ENCODE measurements at places on chromosomes 2 and 18.
A peak's percentile ranks its signal among the peaks of the same experiment; 100 is the strongest.

GRCh38 chr2:7004636-7005035, 87.4 kb downstream of the RNF144A start:
- DNase-seq, result no peak

DNA sequence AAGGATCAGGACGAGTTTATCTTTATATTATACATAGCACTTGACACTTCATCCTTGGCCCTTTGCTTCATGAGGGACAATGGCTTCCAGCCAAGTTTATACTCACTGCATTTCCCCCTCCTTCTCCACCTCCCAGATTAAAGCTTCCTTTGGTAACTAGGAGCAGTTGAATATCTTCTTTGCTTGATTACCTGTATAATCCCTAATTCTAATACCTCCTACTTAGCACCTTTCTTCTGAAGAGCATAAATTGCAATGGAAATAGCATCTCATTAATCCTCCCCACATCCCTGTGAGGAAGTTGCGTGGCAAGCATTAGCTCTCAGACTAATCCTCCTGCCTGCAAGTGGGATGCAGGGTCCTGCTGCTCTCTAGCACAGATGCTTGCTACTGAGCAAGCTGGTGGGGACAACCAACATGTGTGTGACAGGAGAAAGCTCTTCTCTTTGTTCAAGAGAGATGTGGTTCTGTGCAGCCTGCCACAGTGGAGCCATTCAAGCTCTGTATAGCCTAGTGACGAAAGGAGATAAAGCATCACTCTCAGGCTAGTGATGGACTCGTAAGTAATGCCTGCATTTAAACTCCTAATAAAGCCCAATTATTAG, 19.1 kb downstream of the KLHL14 start:
- DNase-seq, result peak; percentile 60

GRCh38 chr18:70981400-70982140, 692.7 kb downstream of the SOCS6 start:
- DNase-seq, result no peak

GRCh38 chr2:202377207-202377761, 1.2 kb downstream of the BMPR2 start:
- DNase-seq, result no peak

GRCh38 chr2:228038967-228039366, 142.5 kb downstream of the SPHKAP start:
- DNase-seq, result no peak

DNA sequence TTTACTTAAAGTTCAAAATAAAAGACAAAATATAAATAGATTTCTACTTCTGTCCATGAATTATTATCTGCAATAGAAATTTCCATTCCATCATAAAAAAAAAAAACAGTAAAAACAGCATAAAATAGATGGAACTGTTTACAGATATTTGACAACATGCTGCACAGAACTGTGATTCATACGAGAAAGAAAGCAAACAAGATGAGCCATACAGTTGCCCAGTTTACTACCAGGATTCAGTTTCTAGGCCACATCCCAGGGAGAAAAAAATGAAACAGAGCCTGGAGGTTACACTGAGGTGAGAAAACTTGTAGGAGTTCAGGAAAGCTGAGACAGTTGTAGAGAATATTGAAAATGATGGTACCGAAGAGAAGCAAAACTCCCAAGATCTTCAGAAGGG, 1426.9 kb upstream of the ACVR2A start:
- DNase-seq, result no peak

DNA sequence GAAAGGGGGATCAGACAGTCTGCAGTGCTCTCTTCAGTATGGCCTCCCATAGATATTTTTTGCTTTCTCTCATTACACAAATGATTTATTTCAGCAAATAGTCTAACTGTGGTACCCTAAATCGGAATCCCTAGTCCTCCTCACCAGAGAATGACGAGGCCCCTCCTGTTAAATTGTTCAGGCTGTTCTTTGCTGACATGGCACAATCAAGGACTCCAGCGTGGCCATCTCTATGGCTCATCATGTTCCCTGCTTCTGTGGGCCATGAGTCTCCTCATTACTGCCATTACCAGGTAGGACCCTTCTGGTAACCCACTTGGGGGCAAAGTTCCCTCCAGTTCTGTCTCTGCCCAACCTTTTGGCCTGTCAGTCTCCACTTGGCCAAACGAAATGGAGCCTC, 62.2 kb downstream of the NAB1 start:
- no peak for DNase-seq

GRCh38 chr18:13618760-13619438, 107.5 kb downstream of the FAM210A start:
- DNase-seq, result peak; percentile 67

DNA sequence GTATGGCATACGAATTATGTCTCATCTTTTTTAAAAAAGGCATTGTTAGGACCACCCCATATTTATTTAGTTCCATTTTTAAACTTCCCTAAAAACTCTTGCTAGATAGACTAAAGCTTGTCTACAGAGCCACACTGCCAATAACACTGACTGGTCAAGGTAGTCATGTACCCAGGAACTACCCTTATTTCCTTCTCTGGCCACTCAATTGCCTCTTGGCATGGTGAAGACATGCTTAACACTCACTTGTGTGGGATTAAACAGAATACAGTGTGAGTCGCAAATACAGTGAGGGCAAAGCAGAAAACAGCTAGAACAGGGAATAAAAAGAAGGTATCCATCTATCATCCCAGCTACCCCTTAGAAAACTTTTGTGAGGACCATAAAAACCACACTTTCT, 57.4 kb downstream of the KCNG3 start:
- no peak for DNase-seq

DNA sequence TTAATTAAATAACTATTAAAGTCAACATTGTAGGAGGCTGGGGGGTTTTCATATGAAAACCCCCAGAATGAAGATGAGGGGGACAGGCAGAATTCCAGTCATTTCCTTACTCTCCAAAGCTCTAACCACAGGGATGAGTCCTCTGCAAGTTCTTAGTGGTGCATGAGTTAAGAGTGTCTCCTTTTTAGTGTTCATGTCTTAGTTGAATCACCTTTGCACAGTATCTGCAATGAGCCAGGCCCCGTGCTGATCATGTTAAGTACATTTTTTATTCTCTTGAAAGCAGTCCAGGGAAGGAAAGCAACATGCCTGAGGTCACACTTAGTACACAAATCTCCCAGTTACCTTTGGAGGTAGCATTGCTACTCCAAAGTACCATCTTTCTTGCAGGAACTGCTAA, 25.7 kb upstream of the MSGN1 start:
- DNase-seq, result no peak

GRCh38 chr18:27985832-27986231, 191.1 kb downstream of the CDH2 start:
- DNase-seq, result no peak

- no peak for DNase-seq
Measured at GRCh38 chr2:217286833-217287232, 427.0 kb upstream of the TNP1 start.

GRCh38 chr2:85091838-85092237, 41.4 kb upstream of the TCF7L1 start:
- DNase-seq, result no peak

DNA sequence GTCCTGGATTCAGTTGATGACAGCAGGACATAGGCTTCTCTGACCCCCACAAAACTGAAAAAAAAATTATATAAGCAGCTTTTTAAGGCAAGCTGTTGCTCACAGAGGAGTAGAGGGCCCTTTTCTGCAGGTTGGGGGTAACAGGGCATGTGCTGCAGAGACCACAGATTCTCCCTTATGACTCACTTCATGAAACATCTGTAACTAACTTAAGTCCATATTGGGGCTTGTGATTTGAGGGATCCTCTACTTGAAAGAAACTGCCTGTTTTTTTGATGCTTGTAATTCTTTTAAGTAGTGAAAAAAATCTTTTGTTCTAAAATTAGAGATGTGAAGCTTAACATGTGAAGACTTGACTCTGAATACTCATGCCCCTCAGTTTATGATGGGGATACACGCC, 33.4 kb downstream of the XRCC5 start:
- DNase-seq, result no peak

GRCh38 chr2:170972296-170973224, 43.5 kb downstream of the GORASP2 start:
- peak; percentile 45 for DNase-seq

- peak; percentile 79 for DNase-seq
Measured at GRCh38 chr2:16613539-16614011, 52.1 kb downstream of the CYRIA start.

- DNase-seq, result no peak
Measured at GRCh38 chr2:123999681-124000080, 25.4 kb upstream of the CNTNAP5 start.

- DNase-seq, result no peak
Measured at GRCh38 chr2:40450796-40451430, 977 bp downstream of the SLC8A1 start.

DNA sequence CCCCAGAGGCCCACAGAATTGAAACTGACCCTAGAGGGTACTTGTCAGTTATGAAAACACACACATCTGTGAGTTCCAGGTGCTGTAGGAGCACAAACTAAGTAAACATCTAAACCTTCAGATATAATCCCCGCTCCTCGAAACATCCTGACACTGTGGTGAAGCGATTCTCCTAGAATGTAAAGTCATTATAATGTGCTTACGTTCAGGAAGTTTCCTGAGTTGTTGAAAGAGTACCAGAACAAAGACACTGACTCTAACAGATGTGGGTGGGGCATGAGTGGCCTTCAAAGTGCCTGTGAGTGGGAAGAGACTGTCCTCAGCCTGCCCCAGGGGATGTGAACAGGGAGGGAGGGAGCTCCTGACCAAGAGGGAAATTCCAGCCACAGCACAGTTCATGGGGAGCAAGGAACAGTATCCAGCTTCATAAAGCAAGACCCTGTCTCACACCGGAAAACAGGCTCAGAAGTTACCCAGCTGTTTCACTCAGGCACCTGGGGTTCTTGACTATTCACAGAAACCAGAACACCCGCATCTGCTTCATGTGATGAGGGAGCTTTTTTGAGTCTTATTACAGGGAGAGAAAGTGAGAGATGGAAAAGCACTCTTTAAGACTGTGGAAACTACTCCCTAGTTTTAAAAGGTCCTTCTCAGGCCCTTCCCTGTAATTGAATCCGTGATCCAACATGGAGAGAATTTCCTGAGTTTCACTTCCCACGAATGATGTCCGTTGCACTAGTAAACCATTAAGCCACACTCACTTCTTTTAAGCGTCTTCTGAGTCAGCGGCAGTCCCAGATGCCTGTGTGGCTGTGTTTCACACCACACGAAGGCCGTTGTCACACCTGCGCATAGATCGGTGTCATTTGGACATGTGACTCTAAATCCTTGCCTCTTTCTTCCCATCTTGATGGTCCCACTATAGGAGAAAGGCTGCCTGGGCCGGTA, 88.6 kb upstream of the EML6 start:
- no peak for DNase-seq

GRCh38 chr18:30613467-30613801, 429.1 kb downstream of the DSC3 start:
- no peak for DNase-seq

DNA sequence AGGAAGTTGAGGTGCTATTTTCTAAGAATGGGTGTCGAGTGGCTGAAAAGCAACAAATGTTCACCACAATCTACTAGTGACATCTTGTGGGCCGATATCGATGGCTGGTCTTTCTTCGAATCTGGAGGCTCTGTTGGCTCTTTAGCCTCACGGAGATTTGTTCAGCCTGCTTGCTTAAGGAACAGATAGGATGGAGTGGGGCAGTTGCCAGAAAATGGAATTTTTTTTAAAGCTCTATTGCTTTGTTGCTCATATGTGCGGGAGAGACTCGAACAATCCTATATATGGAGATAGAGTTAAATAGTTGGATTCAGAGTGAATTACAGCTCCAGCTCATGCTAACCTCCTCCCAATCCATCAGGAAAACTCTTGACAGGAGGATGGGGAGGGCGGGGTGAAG, 70.9 kb upstream of the LYPD6B start:
- DNase-seq, result no peak

DNA sequence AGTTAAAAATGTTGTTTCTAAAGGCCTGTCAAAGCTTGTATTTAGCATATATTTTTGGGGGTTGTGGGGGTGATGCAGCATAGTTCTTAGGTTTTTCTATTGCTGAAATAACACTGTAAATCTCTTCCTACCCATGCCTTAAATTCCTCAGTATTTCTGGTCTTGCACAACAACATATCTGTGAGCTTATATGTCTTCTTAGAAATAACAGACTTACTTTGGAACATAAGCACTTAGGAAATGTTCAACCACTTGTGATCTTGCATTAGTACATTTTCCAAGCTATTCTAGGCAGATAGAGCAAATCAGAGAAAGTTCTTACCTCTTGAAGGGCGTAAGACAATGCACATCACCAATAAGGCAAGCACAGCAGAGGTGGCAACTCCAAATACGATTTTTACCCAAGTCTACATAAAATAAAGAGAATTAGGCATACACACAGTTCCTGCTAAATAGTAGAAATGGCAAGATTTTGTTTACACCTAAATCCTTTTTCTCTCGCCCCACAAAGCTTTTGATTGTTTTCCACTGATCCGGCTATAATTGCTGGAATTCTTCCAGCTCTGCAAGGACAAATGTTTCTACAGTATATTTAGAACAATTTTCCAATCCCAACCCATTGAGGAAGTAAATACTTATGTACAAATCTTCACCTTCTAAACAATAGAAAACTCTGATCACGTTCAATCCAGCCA, 512 bp downstream of the FAP start:
- no peak for DNase-seq

GRCh38 chr18:4017480-4017879, 437.6 kb downstream of the DLGAP1 start:
- DNase-seq, result peak; percentile 67

- no peak for DNase-seq
Measured at GRCh38 chr2:191384829-191385228, 139.6 kb downstream of the MYO1B start.

- no peak for DNase-seq
Measured at GRCh38 chr2:170467568-170468422, 247.3 kb upstream of the SP5 start.

DNA sequence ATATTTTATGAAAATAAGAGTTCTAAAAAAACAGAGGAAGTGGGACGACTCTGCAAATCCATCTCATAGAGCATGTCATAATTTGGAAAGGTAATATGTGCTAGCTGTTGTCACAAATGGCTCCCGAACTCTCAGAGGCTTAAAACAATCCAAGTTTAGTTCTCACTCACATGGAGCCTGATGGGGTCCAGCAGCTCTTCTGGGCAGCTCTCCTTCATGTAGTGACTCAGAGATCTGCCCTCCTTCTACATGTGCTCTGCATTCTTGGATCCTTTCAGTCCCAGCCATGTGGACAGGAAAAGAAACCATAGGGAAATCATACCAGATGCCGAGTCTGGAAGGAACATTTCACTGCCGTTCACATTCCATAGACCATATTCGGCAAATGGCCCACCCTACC, 180.1 kb upstream of the APCDD1 start:
- DNase-seq, result no peak

DNA sequence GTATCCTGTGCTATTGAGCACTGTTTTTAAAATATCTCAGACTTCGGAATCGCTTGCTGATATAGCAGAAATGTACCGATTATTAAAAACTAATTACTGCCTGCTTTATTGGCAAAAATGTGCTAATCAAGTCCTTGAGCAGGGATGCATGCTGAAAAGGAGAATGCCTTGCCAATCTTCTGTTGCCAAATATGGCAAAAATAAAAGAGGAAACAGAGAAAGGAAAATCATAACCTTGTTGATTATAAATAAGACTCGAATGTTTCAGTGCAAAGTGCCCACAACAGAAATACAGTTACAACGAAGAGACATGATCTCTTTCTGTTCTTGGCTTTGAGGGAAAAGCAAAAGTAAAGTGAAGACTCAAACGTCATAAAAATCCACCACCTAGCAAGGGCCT, 248.5 kb downstream of the TMEM182 start:
- DNase-seq, result no peak

GRCh38 chr2:207531032-207531952, 1.5 kb downstream of the CREB1 start:
- DNase-seq, result peak; percentile 65

Measured in Karpas-422 (cell line).